Cardiac ventricle fibroblast (primary cell): ENCODE measurements at places on chromosomes 5 and 9. TPM values are rescaled to one million over a fixed set of nuclear protein-coding genes. Genes with fewer than 3 reads are reported as not detected.

The CTNND2 gene
- not detected in 2 replicates for total RNA-seq

The RMRP gene
- 5,423 and 6,533 TPM in 2 replicates for total RNA-seq

The SCGB3A2 gene
- total RNA-seq, result not detected in 2 replicates

The PCDHGA2 gene
- total RNA-seq, result 3.5 and 5.2 TPM in 2 replicates

The BHMT gene
- total RNA-seq, result 1.1 TPM in 1 of 2 replicates, not detected in the other

The FAM151B gene
- 1.9 and 2.9 TPM in 2 replicates for total RNA-seq

The HTR4 gene
- total RNA-seq, result 0.44 and 1.1 TPM in 2 replicates

The GLRA1 gene
- total RNA-seq, result not detected in 2 replicates

The CD14 gene
- 0.15 and 1.3 TPM in 2 replicates for total RNA-seq

The DMRTA1 gene
- under 0.01 TPM in 1 of 2 replicates, not detected in the other for total RNA-seq

The EGFLAM gene
- total RNA-seq, result 1.6 and 4.8 TPM in 2 replicates

The DND1 gene
- not detected in 2 replicates for total RNA-seq

The SPATA31D4 gene
- not detected in 2 replicates for total RNA-seq
